Left kidney (tissue), 8 donors: ENCODE measurements at places on chromosomes 7 and 10. TPM values are rescaled to one million over a fixed set of nuclear protein-coding genes. Genes with fewer than 3 reads are reported as not detected.

DNA sequence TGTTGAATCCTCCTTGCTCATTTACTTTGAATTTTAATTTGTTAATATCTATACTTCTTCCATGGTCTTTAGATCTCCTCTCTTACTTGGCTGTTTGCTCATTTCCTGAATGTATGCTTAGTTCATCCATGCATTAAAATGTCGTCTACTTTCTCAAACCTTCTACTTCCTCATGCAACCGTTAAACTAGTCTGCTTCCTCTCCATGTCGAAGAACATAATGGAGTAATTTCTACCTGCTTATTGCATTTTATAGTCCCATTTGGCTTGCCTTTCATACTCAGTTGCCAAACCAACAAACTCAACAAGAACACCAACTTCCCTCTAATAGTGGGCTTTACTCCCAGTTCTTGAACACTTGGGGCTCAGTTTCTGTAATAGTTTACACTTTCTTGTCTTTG, 43.8 kb upstream of the SEMA3D start:
- no peak for DNase-seq

GRCh38 chr10:98038288-98038687, 7.9 kb upstream of the CRTAC1 start:
- no peak for DNase-seq

The ZP3 gene
- polyA plus RNA-seq = 3.3 TPM

- DNase-seq = no peak
Measured at GRCh38 chr7:123601530-123601929, at the start of gene ASB15. ASB15 (plus strand) TSS chr7:123601821; CDS start chr7:123614503, 12,682 bp downstream.

The NPY gene
- polyA plus RNA-seq = not detected

The HHEX gene
- 7.6 TPM for polyA plus RNA-seq

GRCh38 chr10:113788604-113789083, 37.2 kb downstream of the PLEKHS1 start:
- DNase-seq = no peak

- no peak for DNase-seq
Measured at GRCh38 chr7:25636168-25636567, 407.9 kb upstream of the NPVF start.

DNA sequence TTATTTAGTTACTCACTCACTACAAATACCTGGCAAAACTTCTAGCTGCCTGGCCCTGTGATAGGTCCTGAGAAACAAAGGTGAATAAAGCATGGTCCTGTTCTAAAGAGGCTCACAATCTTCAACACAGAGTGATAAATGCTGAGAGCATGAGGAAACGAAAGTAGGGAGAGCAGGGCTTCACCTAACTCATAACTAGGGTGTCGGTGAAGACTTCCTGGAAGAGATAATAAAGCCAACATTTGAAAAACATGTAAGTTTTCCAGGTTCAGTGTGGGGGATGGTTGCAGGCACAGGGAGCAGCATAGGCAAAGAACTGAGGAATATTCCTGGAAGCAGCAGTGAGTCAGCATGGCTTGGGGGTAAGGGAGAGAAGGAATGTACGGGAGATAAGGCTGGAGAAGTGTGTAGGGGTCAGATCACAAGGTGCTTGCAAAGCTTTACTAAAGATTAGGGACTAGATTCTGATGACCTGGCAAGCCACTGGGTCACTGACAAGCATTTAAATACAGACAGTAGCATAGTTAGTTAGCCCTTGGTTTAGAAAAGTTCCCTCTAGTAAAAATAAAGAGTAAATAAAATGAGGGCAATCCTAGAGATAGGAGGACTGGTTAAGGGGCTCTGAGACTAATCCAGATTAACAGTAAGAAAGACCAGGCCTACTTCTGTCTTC, 5.1 kb downstream of the KEL start:
- no peak for DNase-seq

- DNase-seq = no peak
Measured at GRCh38 chr10:63363951-63364350, 101.8 kb downstream of the JMJD1C start.

The RAPGEF5 gene
- polyA plus RNA-seq = 37.6 TPM

The FOXL3 gene
- polyA plus RNA-seq = not detected

GRCh38 chr10:80356989-80357850, 639 bp downstream of the DYDC2 start:
- peak; percentile 59 for DNase-seq

The OR2A7 gene
- polyA plus RNA-seq = 9.4 TPM

DNA sequence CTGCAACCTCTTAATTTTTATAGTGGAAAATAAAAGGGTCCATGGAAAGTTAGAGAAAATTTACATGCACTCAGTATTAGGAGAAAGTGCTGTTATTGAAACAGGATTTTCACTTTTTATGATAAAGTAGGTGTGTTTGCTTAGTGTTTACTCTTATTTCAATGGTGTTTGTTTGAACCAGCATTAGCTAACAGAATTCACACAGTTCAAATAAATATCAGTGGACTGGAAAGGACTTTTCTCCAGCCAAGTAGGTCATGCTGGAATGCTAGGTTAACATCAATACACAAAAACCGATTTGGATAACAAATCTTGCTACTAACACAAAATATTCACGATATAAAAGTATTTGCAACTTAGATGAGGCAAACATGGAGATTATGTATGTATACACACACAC, 49.4 kb upstream of the BET1 start:
- DNase-seq = no peak

DNA sequence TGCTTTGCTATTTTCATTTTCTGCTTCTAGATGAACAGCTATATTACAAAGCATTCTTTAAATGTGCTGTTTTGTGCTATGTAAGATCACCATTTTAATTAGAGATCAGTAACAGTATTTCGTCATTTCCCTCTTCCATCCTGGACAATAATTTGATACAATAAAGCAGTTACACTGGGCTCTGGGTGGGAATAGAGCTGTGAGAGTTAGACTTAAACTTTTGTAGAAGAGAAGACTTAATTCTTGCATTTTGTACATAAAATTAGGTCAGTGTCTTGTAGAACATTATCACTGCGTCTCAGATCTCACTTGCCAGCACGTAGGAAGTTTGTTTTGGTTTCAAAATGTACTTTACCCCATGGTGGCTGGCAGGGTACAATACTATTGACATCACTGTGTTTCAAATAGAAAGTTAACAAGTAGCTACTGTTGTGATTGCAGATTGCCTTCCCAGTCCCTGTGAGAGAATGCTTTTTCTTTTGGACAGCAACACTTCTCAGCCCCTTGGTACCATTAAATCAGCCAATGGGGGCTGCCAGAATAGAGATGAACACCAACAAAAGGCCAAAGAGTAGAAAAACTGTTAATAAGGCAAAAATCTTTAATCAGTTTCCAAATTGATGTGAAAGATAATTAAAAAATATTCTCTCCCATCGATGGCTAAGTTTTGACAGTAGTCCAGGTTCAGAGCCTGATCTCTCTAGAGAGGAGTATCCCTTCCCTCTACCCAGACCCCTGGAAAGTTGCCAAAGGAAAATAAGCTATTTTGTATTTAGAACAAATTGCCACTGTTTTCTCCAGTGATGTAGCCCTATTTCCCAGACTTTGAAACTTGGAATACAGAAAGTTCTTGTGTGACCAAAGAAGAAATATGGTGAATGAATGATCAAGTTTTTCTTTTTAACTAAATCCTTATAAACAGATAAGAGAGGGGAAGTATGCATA, 35.1 kb downstream of the SMNDC1 start:
- DNase-seq = no peak

The MYH16 gene
- 0.20 TPM for polyA plus RNA-seq

The OTUD1 gene
- polyA plus RNA-seq = 23.8 TPM

DNA sequence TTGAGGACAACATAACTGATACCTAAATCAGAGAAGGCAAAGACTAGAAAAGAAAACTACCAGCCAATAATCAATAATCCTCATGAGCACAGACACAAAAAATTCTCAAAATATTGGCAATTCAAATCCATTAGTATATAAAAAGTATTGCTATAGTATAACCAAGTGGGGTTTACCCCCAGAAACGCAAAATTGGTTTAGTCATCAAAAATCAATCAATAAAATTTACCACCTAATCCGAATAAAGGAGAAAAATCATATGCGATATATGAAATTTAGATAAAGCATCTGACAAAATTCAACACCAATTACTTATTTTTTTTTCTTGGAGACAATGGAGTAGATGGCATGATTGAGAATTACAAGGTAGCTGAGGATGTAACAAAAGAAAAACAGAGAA, 11.2 kb upstream of the ING3 start:
- DNase-seq = no peak

The ZNF783 gene
- polyA plus RNA-seq = 17.0 TPM

DNA sequence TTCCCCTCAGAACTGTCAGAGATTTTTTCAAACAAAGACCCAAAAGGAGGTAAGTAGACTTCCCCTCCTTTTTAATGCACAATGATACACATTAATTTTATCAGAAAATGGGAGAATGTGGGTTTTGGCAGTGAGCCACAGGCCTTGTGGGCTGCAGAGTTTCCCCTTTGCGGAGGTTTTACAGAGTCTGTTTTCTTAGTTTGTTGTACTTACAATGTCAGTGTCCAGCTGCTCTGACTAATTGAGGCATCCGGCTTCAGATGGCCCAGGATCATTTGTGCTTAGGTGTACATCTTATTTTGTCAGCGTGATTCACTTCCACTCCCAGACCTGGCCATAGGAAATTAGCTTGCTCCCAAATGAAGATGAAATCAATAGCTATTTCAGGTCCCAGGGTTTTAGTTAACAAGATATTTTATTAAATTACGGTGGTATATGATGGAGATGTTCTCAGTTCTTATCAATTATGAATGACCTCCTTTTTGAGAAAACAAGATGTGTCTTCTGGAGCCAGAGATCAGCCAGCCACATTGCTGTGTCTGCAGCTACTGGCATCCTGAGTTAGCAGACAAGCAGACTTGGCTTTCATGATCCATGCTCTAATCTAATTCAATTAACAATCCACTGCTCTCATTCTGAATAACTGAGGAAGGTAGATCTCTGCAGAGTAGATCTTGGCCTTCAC, 1086.6 kb upstream of the SORCS1 start:
- no peak for DNase-seq

DNA sequence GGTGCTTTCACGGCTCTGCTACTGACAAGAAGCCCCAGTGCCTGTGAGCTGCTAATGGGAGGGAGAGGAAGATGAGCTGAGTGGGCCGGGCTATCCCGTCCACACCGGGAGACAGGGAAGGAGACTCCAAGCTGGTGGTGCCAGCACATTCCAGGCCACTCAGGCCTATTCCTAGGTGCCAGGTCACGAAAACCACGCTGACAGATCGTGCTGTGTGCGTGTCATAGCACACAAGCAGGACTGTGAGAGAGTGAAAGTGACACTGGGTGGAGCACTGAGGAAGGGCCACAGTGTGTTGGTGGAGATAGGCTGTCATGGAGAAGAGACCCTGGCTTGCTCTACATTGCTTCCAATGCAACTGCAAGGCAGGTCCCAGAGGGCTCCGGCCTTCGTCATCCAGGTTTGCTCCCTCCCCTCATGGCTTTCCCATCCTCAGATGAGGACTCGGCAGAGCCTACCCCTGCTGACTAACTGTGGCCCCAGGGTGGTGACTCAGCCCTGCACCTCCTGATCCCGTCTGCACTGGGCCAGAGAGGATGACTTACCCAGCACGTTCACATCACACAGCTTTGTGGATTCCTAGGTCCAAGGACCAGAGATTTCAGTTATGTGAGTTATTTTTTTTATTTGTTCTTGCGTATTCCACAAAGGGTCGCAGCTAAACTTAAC, 167.3 kb downstream of the EGFR start:
- no peak for DNase-seq

The CABCOCO1 gene
- 2.8 TPM for polyA plus RNA-seq

- DNase-seq = no peak
Measured at GRCh38 chr7:70259502-70259901, 661.2 kb downstream of the AUTS2 start.

DNA sequence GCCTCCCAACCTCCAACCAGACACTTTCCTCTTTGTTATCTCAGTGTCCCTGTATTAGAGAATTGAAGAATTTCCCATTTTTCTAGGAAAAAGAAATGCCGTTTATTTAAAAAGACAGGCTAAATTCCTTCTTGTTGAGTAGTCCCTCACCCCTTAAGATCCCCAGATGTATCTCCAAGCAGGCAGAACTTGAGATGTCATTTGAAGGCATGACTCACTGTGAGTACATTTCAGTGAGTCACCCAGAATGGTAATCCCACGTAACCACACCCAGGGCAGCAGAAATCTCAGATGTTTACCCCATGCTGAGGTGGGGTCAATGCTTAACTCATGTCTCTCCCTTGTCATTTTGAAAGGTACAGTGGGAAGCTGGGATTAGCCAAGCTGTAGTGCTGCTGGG, 4.4 kb downstream of the ZNF655 start:
- no peak for DNase-seq

The GBX1 gene
- polyA plus RNA-seq = 0.22 TPM

GRCh38 chr7:158236400-158236799, 351.2 kb downstream of the PTPRN2 start:
- DNase-seq = no peak

The PRSS1 gene
- not detected for polyA plus RNA-seq

DNA sequence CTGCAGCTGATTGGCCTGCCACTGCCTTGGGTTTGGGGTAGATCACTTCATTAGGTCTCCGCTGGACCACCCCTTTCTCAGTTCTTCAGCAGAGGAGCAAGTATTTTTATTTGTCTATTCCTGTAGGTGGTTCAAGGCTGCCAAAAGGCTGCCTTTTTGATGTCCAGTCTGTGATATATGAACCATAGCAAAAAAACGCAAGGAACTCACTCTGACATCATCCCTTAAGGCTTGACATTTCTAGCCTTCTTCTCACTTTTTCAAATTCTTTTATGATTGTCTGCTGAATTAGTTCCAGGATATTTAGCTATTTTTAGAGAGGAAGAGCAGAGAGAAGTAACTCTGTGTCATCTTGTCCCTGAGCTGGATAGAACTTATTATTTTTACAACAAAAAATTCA, 269.2 kb downstream of the BAMBI start:
- DNase-seq = no peak

- peak; percentile 31 for DNase-seq
Measured at GRCh38 chr7:78510580-78511188, 712.1 kb downstream of the PHTF2 start.

- peak; percentile 26 for DNase-seq
Measured at GRCh38 chr7:123622660-123623386, 21.2 kb downstream of the ASB15 start.

DNA sequence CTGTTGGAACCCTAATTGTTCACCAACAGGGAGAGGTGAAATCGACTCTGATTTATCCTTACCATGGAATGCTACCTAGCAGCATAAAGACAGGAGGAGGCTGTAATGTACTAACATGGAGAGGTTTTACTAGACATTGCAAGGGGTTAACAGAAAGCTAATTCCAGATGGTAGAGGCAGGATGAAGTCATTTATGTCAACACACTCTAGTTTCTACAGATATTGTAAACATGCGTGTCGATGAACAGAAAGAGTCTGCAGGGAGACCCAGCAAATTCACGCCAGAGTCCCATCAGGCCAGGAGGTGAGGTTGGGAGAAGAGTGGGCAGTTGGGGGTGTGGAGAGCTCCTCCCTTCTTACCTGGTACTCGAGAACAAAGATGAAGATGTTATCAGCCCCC, 7.0 kb downstream of the NPC1L1 start:
- DNase-seq = no peak

GRCh38 chr7:65509368-65510186, 135.9 kb downstream of the ZNF92 start:
- DNase-seq = no peak

The NPC1L1 gene
- polyA plus RNA-seq = 2.3 TPM

- no peak for DNase-seq
Measured at GRCh38 chr10:48835781-48836180, 103.9 kb downstream of the LRRC18 start.

The ADRA2A gene
- 2.9 TPM for polyA plus RNA-seq
